ENCODE measurements at places on chromosomes 13 and 19.

DNA sequence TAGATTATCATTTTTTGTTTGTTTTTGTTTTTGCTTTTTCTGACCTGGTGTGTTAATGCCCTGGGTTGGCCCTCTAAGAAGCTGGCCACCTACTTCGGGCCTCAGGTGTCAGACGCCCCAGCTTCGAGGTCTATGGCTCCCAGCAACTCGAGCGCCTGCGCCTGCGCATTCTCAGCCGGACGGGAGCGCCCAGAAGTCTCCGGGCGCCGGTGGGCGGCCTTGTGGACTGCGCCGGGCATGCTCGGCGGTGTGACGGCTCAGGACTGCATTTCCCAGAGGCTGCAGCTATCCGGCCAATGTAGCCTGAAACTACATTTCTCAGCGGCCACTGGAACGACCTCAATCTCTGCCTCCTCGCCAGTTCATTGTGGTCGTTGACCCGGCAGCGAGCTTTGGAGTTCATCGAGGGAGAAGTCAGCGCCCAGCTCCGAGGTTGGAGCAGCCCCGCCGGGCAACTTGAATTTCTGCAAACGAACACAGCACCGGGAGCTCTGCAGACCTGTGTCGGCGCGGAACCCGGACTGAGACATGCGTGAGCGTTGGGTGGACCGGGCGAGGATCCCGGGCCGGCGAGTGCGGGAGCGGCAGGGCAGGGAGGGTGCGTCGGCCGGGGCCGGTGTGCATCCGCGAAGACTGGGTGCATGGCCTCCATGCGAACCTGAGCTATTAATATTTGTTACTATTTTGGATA is at the start of gene ZNF30:
Gene ZNF30, plus strand, starts transcription at position 219 of the 691 bp plus-strand sequence. CDS start 3,045 bp downstream, outside the sequence.
- peak; percentile 88 for DNase-seq

- DNase-seq, result no peak
Measured at GRCh38 chr19:53290758-53291549, 23.4 kb upstream of the VN1R4 start.

- no peak for DNase-seq
Measured at GRCh38 chr19:49453757-49454240, 774 bp downstream of the ALDH16A1 start.

GRCh38 chr19:15331419-15332310 is 674 bp downstream of the BRD4 start:
- DNase-seq, result peak; percentile 68

- DNase-seq, result peak; percentile 80
Measured at GRCh38 chr13:24995225-24995804, 100.6 kb upstream of the PABPC3 start.

Measured in activated CD4-positive, alpha-beta T cell treated with anti-CD3 and anti-CD28 coated beads, Interleukin-10, Interleukin-2, amounts not matched to agents 100 ng/mL and 50 ng/mL, durations not matched to agents 16 hours and 8 hours (primary cell).